Stimulated activated CD8-positive, alpha-beta memory T cell treated with anti-CD3 and anti-CD28 coated beads, Interleukin-4, amount 100 ng/mL, for 1 hour (primary cell): ENCODE measurements at places on chromosomes 7 and 10.

GRCh38 chr10:51588984-51589383 is 110.4 kb downstream of the CSTF2T start:
- no peak for DNase-seq

DNA sequence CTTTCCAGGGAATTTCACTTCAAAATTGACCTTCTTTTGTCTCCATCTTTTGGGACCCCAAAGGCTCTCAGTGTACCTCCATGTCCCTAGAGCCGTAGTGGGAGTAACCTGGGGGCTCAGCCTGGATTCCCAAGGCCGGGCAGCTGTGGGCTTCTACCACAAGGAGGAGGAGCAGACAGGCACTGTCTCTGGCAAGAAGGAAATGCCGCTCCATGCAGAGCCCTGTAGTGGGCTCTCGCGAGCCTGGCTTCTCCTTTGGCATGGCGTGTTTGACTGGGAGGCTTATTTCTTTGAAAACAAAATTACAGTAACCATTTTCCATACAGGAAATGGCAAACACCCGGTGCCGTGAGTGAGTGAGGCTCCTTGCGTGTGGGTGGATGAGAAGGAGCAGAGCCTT is 76.8 kb upstream of the FAM180A start:
- DNase-seq, result no peak

DNA sequence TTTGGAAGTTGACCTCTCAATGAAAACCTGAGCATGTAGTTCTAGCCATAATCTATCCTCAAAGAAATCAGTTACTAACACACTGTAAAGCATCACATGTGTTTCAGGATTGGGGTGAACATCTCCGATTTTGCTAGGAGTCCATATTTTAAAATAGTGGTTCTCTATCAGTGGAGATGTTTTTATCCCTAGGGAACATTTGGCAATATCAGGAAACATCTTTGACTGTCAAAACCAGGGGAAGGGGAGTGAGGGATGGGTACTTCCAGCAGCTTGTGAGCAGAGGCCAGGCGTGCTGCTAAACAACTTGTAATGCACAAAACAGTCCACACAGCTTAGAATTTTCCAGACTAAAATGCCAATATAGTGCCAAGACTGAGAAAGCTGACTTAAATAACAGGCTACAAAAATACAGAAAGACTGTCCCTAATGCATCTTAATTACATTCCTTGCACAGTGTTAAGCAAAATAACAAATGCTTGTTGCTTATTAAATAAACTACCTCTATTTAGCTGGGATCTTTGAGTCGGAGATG is 120.9 kb downstream of the CRPPA start:
- DNase-seq, result no peak

DNA sequence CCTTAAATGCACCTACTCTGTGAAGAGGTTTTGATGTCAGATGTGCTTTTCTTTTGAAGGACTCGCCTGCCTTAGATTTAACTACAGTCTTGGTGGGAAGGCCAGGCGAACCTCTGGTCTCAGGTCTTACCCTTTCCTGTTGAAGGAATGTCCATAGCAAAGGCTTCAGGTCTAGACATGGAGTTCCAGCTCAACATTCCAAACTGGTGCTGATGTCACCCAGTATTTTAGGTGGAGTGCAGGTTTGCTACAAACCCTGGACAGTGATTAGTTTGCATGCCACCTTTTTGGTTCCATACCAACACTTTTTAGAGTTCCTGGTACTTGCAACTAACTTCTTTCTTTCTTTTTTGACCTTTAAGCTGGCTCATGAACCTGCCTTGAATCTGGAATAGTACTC is 258.7 kb downstream of the GFRA1 start:
- no peak for DNase-seq

DNA sequence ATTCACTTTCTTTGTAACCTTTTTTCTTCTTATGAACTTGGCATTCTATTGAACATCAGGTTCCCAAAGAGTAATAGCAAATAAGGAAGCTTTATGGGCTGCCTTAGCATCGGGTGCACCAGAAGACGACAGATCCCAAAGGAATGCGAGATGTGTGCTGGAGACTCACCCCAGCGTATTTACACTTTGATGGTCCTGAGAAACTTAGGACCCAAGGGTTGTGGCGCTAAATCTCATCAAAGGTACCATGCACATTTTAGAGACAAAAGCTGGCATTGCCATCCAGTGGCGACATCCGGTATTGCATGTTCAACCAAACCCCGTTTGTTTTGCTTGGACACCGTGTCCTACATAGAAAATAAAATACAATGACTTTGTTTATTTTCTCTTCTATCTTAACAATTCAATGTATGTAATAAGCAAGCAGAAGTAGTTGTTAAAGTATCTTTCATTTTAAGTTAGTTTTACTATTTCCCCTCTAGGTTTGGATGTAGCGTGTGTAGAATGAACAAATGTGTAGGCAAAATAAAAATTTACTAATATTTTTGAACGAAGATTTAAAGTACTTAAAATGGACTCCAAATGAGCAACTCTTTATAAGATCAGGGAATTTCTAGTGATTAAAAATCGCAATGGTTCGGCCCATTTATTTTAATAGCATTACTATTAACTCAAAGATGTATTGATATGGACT is 1154.8 kb downstream of the GATA3 start:
- peak; percentile 38 for DNase-seq

DNA sequence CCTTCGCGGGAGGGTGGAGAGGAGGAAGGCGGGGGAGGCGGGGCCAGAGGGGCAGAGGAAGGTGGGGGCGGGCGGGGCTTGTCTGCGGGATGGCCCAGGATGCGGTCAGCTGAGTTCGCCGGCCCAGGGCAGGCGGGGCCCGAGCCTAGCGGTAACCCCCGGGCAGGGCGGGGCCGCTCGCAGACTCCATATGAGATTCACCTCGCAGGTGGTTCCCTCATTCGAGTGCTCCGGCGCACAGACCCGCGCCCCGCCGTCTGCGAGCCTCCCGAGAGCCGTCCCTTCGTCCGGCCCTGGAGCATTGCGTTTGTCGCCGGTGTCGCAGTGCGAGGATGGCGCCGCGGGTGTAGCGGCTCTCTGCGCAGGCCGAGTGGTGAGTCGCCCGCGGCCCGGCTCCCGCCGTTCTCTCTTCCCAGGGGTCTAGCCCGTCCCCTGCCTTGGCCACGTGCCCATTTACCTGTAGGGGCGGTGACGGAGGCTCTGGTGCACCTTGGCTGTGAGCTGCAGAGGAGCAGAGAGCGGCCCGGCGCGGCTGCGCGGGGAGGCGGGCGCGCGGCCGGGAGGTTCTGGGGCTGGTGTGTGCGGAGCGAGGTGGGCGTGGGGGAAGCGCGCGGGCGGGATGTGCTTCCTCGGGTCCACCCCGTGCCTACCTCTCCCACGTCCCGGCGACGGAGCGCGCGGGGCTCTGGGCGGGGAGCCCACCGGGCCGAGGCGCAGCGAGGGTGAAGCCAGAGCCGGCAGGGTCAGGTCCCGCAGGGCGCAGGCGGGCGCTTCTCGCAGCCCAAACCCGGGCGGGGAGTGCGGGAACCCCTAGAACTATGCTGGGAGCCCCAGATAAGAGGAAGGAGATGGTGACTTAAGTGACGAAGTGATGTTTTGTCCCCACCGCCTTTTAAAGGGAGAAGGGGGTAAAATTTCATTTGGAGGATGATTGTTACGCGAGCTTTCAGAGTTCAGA is at the start of gene UPP1:
Gene UPP1 (plus strand): TSS at position 220 of the 958 bp plus-strand sequence. CDS start 5,519 bp downstream, outside the sequence.
- peak; percentile 83 for DNase-seq

GRCh38 chr7:92854501-92855238 is 18.3 kb upstream of the CDK6 start:
- no peak for DNase-seq

GRCh38 chr7:118104812-118105441 is 79.0 kb upstream of the LSM8 start:
- DNase-seq, result no peak

GRCh38 chr7:86926732-86927131 is 132.7 kb downstream of the ELAPOR2 start:
- no peak for DNase-seq
